Heart right ventricle (tissue), 16 donors: ENCODE measurements at places on chromosomes 12 and 14. TPM values are rescaled to one million over a fixed set of nuclear protein-coding genes. Genes with fewer than 3 reads are reported as not detected.

DNA sequence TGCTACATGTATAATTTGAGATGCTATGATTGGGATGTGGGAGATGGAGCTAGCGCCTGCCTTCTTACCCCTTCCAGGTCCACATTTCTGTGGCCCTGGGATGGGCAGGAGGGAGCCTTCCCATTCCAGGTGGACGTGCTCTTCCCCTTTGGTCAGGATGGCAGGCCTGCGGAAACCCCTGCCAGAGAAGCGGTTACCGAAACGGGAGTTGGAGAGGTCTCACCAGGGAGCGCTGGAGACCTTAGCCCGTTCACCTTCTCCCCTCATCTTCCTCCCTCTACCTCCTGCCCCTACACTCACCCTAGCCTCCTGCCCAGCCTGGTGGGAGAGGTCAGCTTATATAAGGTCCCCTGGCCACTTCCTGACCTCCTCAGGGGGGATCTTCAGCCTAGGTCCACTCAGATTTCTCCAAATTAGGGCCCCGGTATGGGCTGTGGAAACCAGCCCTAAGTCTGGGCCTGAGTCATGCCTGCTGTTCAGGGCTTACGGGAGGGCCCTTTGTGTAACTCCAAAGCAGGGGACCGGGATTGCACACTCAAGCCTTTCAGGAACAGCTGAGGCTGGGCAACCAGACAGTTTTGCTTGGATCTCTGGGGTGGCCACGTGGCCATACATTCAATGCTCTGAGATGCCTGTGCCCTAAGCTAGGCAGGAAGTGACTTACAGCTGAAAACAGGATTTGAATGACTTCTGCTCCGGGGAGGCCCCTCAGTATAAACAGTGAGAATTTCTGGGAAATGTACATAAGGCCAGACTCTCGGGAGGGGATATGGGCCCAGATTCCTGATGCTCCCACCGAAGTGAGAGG, 10.2 kb upstream of the MEG3 start:
- DNase-seq = no peak

- DNase-seq = no peak
Observed at GRCh38 chr12:131153956-131154355, 200.2 kb downstream of the ADGRD1 start.

DNA sequence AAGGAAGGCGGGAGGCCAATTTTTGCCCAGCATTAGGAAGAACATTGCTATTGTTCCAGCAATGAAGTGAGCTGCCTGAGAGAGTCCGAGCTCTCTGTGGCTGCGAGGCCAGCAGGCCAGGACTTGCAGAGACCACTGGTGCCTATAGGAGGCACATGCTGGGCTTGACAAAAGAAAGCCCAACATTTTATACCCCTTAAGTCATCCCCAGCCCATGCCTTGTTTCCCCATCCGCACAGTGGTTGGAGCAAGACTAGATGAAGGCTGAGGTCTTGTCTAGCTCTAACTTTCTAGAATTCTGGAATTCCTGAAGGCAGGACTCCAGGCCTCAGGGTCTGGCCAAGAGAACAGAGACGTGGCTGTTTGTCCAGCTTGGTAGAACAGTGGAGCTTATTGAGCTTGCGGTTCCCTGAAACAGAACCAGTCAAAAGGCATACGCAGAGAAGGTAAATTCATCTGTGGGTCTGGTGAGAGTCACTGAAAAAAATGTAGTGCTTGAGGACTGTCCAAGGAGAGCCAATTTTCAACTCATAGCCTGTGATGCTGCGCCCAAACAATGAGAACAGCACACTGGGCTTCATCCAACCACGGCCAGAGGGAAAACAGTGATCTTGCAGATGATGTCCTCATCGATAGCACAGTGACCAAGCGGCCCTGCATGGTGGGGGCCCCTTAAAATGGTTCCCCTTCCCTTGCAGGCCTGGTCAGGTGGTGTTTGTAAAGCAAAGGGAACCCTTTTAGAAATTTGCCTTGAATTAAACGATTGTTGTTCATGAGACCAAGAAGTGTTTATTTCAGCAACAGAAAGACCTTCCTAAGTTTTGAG, 27.1 kb upstream of the COL2A1 start:
- no peak for DNase-seq

SLC2A14 gene
- 0.22 TPM for total RNA-seq
